ENCODE measurements at places on chromosomes 7 and 10.

DNA sequence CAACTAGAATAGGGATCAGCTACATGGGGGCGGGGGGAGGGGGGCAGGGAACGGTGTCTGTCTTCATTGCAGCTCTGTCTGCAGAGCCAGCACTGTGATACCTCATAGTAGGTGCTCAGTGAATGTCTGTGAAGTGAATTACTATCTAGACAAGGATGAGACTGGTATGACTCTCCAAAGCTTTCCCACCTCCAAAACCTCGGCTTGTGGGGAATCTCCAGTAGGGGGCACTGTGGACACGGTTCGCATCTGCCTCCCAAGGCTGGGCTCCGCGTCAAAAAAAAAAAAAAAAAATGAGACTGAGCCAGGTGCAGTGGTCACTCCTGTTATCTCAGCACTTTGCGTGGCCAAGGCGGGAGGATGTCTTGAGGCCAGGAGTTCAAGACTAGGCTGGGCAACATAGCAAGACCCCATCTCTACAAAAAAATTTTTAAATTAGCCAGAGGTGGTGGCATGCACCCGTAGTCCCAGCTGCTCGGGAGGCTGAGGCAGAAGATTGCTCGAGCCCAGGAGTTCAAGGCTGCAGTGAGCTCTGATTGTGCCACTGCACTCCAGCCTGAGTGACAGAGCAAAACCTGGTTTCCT lies 9.6 kb downstream of the TRIM56 start:
- DNase-seq, result no peak

DNA sequence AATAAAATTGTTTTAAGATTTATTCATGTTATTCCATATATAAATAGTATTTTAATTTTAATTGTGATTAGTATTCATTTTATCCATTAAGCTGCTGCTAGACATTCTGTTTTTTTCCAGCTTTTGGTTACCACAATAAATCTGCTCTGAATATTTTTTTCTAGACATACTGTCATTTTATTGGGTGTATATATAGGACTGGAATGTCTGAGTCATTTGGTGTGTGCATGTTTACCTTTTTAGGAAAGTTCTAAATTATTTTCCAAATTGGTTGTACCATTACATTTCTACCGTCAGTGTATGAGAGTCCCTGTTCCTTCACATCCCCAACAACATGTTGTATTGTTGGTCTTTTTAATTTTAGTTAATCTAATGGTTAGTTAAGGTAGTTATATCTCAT lies 1138.1 kb downstream of the REEP3 start:
- no peak for DNase-seq

- no peak for DNase-seq
Measured at GRCh38 chr7:14218338-14218737, 228.9 kb upstream of the ETV1 start.

DNA sequence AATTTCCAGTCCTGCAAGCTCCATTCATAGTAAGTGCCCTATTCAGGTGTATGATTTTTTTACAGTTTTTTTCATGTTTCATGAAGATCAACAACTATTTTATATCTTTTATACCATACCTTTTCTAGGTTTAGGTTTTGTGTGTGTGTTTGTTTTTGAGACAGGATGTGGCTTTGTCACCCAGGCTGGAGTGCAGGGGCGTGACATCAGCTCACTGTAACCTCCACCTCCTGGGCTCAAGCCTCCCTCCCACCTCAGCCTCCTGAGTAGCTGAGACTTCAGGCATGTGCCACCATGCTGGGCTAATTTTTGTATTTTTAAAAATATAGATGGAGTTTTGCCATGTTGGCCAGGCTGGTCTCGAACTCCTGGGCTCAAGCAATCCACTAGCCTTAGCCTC lies 35.0 kb downstream of the ARMH3 start:
- DNase-seq, result no peak

DNA sequence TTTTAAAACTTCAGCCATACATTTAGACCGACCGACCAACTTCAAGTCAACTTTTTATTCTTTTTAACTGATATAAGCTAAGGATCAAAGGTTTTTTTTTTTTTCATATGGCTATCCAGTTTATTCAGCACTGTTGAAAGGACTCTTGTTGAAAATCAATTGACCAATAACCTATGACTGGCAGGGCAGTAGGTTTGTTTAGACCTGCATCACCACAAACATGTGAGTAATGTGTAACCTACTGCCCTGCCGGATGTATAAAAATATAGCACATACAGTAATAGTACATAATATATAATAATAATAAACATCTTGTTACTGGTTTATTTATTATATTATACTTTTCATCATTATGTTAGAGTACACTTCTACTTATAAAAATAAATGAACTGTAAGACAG lies 434.6 kb upstream of the SEMA3A start:
- no peak for DNase-seq
